Kidney (tissue), 22 donors: ENCODE measurements at places on chromosomes 16 and 17.

GRCh38 chr16:87739801-87740200 is 26.0 kb downstream of the KLHDC4 start:
- no peak for DNase-seq

DNA sequence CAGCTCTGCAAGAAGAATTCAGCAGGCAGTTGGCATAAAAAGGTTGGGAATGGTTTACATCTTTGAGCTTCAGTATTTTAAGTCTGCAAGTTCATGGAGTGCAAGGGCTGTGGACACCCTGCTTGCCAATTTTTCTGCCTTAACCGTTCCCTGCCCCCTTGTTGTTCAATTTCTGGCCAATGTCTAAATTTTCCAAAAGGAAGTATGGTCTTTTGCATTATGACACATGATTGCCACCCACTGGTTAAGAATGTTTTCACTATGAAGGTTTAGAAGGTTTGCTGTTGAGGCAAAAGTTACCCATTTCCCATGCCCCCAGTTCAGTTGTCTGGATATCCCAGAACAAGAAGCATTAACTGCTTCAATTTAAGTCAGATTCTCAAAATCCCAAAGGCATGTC is 441.9 kb downstream of the CDH13 start:
- no peak for DNase-seq

GRCh38 chr17:59620518-59621259 is 994 bp downstream of the CLTC start:
- DNase-seq: peak; percentile 57

- no peak for DNase-seq
These were observed 361.0 kb downstream of the WWOX start for GRCh38 chr16:78460428-78460827.

GRCh38 chr17:28916302-28916934 is 13.5 kb upstream of the DHRS13 start:
- no peak for DNase-seq

DNA sequence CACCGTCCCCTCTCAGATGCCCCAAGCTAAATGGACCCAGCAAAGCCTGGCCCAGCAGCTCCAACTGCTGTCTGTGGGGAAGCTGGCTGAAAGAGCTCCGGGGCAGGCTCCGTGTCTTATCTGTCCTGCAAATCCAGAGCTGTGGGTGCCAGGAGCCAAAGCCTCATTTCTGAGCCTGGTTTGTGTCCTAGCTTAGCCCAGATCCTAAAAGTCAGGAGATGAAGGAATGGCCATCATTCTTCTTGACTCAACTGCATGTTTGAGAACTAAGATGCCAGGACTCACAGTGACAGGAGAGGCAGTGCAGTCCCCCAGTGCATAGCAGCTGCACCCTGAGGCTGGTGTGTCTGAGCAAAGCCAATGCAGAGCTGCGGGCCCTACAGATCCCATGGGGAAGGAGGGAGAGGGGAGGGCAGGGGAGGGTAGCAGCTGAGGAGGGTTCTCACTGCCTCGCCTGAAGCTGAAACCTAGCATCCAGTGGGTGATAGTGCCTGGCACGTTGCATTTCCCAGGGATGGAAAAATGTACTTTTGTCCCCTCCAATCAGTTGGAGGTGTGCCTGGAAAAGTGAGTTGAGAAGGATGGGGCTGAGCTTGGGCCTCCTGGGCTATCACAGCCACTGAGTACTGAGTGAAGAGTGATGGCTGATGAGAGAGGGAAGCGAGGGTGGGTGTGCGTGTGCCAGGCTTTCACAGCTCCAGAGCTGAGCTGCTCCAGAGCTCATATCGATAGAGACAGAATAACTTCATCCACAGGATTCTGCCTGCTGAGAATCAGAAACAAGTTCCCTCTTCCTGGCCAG is 24.5 kb upstream of the CD300E start:
- DNase-seq: no peak

GRCh38 chr17:10421900-10422542 is at the start of gene MYH8:
MYH8 (minus strand) TSS chr17:10421950; CDS start chr17:10420227, 1,723 bp downstream.
- no peak for DNase-seq

DNA sequence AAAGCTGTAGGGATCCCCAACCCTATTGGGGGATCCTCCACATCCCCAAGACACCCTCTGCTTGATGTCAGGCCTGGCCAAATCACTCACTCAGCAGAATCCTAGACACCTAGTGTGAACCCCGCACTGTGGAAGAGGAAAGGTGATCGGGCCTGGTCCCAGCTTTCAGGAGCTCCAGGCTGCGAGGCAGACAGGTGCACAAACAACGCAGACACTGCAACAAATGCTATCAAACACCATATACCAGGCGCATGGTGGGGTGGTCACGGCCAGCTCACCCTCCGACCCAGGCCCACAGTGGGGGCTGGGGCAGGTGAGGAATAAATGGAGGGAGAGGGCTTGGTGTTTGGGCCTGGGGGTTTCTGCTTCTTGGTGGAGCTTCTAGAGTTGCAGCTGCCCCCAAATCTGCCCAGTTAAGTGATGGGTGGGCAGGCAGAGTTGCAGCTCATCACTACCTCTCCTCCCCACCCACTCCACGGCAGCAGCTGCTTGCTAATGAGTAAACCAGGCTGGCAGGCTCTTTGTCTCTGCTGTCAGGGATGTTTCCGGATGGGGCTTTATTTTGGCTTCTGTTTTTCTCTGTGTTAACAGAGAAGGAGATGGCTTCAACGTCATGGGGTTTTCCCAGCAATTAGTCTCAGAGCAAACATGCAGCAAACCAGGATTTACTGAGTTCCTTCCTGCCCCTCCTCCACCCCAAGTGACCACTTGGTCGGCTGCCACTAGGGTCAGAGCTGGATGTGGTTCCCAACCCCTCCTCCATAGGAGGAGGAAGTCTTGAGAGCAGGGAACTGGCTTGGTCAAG is 46.6 kb downstream of the PECAM1 start:
- DNase-seq: peak; percentile 89

DNA sequence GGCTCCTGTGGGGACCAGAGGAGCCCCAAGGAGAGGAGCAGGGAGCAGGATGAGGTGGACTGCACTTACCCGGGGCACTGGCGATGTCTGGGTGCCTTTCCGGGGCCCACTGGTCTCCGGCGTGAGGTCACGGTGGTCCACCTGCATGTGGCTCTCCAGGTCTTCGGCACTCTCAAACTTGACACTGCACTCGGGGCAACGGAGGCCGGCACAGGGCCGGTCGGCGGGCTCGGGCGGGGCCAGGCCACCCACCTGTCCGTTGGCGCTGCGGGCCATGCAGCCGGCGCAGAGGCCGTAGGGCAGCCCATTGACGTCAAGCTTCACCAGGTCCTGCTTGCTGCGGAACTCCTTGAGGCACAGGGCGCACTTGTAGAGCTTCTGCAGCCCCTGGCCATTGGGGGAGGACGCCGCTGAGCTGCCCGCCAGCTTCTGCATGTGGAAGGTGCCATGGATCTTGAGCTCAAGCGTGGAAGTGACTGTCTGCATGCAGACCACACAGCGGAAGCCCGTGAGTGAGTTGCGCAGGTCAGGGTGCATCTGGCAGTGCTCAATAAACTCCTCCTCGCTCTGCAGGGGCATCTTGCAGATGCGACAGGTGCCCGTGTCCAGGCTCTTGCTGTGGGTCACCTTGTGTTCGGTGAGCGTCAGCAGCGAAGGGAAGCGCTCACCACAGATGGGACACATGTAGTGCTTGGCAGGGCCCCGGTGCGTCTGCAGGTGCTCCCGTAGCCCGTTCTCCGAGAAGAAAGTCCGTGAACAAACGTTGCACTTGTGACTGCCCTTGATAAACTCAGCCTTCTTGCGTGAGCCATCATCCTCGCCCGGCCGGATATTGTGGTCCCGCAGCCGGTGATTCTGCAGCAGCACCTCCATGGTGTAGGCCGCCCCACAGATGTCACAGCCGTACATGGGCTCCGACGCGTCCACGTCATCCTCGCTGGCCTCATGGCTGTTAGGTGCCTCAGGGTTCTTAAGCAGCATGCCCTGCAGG is 220.0 kb downstream of the ZNF423 start:
- no peak for DNase-seq

DNA sequence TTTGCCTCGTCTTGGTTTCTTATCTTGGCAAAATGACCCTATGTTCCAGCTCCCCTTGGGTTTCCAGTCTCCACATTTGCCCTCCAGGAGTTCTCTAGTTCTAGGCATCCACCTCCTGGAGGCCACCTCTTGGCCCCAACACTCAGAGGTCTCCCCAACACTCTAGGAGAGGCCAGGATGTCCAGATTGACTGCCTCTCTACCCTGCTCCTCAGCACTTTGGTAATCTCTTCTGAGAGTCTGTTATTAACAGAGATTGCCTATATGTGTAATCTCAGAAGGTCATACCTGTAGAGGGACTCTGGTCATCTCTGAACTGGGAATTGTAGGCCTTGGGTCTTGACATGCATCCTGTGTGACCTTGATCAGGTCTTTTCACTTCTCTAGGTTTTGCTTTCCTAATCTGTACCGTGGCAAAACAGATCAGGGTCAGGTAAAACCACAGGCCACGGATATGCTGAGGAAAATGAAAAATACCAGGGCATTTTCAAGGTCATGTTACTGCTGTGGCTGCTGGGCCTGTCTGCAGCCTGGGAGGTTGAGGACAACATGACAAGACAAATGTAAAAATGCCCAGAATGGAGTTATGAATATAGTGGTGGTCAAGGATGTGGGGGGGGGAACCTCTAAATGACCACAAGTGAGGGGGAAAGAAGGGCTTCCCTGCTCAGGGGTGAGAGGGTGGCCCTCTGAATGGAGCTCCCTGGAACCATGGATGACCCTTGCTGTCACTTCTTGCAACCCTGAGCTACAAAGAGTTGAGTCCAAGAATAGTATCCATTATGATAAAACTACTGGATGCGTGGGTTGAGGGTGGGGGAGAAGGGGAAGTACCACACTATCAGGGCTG is 5.0 kb upstream of the CCL4L2 start:
- DNase-seq: no peak

GRCh38 chr16:73432850-73433730 is 385.2 kb upstream of the ZFHX3 start:
- no peak for DNase-seq

DNA sequence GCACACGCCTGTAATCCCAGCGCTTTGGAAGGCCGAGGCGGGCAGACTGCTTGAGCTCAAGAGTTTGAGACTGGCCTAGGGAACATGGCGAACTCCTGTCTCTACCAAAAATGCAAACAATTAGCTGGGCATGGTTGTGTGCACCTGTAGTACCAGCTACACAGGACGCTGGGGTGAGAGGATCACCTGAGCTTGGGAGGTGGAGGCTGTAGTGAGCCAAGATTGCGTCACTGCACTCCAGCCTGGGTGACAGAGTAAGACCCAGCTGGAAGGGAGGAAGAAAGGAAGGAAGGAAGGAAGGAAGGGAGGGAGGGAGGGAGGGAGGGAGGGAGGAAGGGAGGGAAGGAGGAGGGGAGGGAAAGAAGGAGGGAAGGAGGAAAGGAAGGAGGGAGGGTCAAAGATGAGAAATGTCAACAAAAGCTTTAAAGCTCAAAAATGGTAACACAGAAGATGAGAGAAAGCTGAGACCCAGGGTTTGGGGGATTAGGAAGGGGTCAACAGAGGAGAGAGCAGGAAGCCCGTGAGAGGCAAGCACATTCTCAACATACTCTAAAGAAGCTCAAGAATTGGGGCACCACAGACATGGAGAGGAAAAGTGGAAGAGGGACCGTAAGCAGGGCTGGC is 5.0 kb upstream of the KRT19 start:
- DNase-seq: no peak

- DNase-seq: peak; percentile 85
These were observed 33.3 kb downstream of the JPH3 start for GRCh38 chr16:87635541-87636049.

GRCh38 chr17:64682261-64683181 is 20.4 kb upstream of the SMURF2 start:
- DNase-seq: no peak

GRCh38 chr16:4942481-4942880 is 5.5 kb upstream of the PPL start:
- no peak for DNase-seq
